ENCODE measurements at places on chromosomes 6 and 20.

GRCh38 chr20:953742-954141, 37.6 kb upstream of the ANGPT4 start:
- no peak for DNase-seq

- DNase-seq, result peak; percentile 61
Observed at GRCh38 chr6:154653853-154654252, 79.4 kb upstream of the SCAF8 start.

GRCh38 chr20:58090161-58090560, 138.3 kb downstream of the ANKRD60 start:
- DNase-seq, result no peak

- peak; percentile 73 for DNase-seq
Observed at GRCh38 chr6:122381494-122382265, 17.8 kb upstream of the HSF2 start.

DNA sequence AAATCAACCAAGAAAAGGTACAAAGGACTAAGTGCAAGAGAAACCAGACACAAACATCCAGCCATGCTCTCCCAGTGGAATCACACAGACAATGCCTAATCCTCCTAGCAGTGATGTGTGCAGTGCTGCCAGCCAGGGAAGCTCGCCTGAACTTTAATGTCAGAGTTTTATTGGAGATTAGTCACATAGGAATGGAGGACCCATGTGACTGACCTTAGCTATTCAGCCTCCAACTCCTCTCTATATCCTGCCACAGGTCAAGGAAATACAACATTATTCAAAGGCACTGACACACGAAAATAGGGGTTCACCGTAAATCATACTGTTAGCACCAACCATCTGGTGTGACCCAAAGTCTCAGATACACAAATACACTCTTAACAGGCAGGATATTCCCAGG, 684.6 kb downstream of the DOK5 start:
- peak; percentile 81 for DNase-seq

GRCh38 chr20:45070932-45071632, 29.8 kb downstream of the KCNS1 start:
- no peak for DNase-seq

DNA sequence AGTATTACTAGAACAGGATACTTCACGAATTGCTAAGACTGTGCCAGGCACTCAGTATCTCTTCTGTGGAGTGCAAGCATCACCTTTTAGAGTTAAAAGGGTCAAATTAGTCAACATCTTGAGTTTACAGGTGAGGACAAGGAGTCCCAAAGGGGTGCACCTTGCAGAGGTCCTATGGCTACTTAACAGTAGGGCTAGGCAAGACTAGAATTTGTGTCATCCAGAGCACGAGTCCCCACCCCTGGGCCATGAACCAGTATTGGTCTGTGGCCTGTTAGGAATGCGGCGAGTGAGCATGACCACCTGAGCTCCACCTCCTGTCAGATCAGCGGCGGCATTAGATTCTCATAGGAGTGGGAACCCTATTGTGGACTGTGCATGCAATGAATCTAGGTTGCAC, 10.5 kb upstream of the DSTN start:
- DNase-seq, result no peak

GRCh38 chr20:22999756-23000155, 35.4 kb upstream of the SSTR4 start:
- DNase-seq, result peak; percentile 19

GRCh38 chr20:37179683-37180524, 556 bp upstream of the MROH8 start:
- DNase-seq, result peak; percentile 54
